ENCODE measurements at places on chromosomes 3 and 15.

DNA sequence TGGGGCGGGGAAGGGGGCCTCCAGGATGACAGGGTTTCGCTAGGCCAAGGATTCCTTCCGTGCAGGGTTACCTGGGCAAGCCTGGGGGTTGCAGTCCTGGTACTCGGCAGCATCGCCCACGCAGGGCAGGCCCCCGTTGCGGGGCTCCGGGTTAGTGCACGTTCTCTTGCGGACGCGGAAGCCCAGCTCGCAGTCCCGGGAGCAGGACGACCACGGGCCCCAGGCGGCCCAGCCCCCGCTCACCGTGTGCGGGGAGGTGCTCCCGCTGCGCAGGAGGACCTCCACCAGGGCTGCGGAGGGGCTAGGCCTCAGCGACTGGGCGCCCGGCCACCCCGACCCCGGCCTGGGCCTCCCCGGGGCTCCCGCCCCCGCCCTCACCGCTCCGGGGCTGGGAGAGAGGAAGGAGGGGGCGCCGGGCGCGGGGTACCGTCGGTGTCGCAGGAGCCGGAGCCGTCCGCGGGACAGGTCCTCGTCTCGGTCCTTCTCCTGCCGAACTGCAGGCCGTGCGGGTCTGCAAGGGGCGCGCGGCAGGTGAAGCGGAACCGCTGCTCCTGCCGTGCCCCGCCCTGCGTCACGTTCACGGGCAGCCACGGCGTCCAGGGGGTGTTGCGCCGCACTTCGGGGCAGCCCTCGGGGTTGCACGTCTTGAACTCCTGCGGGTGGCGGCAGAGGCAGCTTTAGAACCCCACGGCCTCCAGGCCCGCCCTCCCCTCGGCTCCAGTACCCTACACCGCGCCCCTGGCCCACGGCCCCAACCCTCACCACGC is 114.6 kb downstream of the SEMA5B start:
- H3K4me1 ChIP-seq, result no peaks in the 10 kb centered on the region
- H3K27me3 ChIP-seq, result peaks cover 27% of the 10 kb centered on the region
- no peak overlapping the region for H3K27ac ChIP-seq
- no peak overlapping the region for H3K4me3 ChIP-seq
- no peak for DNase-seq

- H3K4me1 ChIP-seq, result no peaks in the 10 kb centered on the region
- no peak overlapping the region for H3K27ac ChIP-seq
- H3K27me3 ChIP-seq, result peaks cover 6% of the 10 kb centered on the region
- DNase-seq, result no peak
- no peak overlapping the region for H3K4me3 ChIP-seq
- no peaks in the 10 kb centered on the region for H3K36me3 ChIP-seq
Measured at GRCh38 chr3:55704521-55704920, 217.4 kb upstream of the WNT5A start.

DNA sequence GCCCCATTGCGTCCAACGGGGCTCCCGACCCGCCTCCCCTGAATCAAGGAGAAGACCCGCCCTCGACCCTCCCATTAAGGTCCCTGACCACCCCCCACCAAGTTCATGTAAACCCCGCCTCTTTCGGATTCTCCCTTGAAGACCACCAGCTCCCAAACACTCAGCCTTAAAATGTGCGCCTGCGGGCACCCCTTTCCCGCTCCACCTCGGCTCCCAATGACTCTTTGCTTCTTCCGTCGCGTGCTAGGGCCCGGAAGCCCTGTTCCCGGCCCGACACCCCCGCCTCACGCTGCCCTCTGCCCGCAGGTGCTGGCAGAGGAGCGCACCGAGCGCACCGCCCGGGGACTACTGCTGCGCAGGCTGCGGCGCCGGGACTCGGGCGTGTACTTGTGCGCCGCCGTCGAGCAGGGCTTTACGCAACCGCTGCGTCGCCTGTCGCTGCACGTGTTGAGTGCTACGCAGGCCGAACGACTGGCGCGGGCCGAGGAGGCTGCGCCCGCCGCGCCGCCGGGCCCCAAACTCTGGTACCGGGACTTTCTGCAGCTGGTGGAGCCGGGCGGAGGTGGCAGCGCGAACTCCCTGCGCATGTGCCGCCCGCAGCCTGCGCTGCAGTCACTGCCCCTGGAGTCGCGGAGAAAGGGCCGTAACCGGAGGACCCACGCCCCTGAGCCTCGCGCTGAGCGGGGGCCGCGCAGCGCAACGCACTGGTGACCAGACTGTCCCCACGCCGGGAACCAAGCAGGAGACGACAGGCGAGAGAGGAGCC is 2.7 kb upstream of the LSMEM2 start:
- H3K4me3 ChIP-seq, result no peak overlapping the region
- DNase-seq, result no peak
- no peak overlapping the region for H3K27ac ChIP-seq
- H3K36me3 ChIP-seq, result no peaks in the 10 kb centered on the region
- H3K4me1 ChIP-seq, result peaks cover 7% of the 10 kb centered on the region

GRCh38 chr3:72679540-72680198 is 168.6 kb downstream of the SHQ1 start:
- no peaks in the 10 kb centered on the region for H3K36me3 ChIP-seq
- no peaks in the 10 kb centered on the region for H3K27me3 ChIP-seq
- H3K4me3 ChIP-seq, result no peak overlapping the region
- no peak for DNase-seq

DNA sequence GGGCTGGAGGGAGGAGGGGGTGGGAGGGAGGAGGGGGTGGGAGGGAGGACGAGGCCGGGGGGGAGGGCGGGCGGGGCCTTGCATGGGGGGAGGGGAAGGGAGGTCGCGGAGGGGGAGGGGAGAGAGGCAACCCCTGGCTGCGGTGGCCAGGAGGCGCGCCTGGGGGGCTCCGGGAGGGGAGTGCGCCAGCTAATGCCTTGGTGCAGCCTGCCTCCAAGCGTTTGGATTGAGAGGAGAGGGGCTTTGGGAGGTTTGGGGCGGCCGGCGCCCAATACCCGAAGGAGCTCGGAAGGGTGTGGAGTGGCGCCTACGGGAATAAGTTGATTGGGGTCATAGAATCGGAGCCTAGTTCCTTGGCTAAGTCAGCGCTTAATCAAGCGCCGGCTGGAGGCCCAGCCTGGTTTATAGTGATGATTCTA is 557 bp downstream of the TFG start:
- peaks cover 15% of the 10 kb centered on the region for H3K27me3 ChIP-seq
- peak overlapping the region; percentile 100 for H3K27ac ChIP-seq
- peaks cover 36% of the 10 kb centered on the region for H3K4me1 ChIP-seq
- peak overlapping the region; percentile 90 for H3K4me3 ChIP-seq
- H3K36me3 ChIP-seq, result peaks cover 9% of the 10 kb centered on the region

DNA sequence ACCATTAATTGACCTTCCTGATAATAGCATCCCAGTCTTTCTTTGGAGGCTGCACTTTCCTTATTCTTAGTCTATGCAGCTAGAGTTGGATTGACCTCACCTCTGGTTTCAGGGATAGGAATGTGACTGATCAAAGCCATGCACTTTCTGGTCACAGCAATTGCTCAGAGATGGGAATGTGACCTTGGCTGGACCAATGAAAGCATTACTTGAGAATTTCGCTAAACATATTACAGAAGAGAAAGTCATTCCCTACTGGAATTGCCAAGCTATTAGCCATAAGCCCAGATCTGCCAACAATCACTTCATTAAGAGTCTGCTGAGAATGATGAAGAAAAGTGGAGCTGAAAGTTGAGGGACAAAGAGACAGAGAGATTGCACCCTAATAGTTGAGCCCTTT is 32.7 kb downstream of the RTP1 start:
- no peak for DNase-seq
- no peaks in the 10 kb centered on the region for H3K4me1 ChIP-seq
- H3K36me3 ChIP-seq, result no peaks in the 10 kb centered on the region
- H3K27ac ChIP-seq, result no peak overlapping the region

GRCh38 chr15:68372291-68372811 is 59.6 kb downstream of the ITGA11 start:
- no peaks in the 10 kb centered on the region for H3K36me3 ChIP-seq
- H3K27me3 ChIP-seq, result no peaks in the 10 kb centered on the region
- no peaks in the 10 kb centered on the region for H3K4me1 ChIP-seq
- H3K27ac ChIP-seq, result no peak overlapping the region
- H3K4me3 ChIP-seq, result no peak overlapping the region

- no peak overlapping the region for H3K4me3 ChIP-seq
- H3K27me3 ChIP-seq, result no peaks in the 10 kb centered on the region
- H3K36me3 ChIP-seq, result peaks cover 1% of the 10 kb centered on the region
- H3K4me1 ChIP-seq, result peaks cover 5% of the 10 kb centered on the region
- DNase-seq, result no peak
- H3K27ac ChIP-seq, result no peak overlapping the region
Measured at GRCh38 chr3:184325269-184325668, 10.9 kb downstream of the EIF4G1 start.

DNA sequence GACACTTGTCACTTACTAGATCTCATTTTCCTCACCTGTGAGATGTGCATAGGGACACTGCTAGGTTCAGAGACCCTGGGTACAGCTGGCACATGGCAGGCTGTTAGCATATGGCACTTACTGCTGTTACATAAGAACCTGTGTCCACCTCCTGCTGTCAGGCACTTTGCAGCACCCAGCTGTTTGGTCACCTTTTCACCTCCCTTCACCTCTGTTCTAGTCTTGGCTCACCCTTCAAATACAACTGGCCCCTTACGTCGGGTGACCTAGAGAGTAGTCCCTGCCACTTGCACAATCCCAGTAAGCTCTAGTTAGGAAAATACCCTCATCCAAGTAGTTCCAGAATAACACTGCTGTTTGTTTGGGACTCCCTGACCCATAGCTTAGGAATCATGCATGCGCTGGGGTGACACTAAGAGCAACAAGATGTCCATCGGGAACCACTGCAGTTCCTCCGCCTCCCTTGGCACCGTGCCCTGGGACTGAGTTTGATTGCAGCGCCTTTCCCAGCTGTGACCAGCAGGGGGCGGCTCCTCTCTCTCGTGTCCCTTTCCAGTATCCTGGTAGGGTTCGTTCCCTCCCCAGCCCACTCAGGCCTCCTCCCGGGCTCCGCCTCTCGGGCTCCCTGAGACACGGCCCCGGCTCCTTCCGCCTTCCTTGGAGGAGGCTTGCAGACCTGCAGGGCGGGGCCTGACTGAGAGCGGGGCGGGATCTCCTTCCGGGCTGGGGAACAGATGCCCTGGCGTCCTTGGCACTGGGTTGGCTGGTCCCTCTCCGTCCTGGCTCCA is 78.6 kb downstream of the ABHD5 start:
- no peak overlapping the region for H3K4me3 ChIP-seq
- DNase-seq, result peak; percentile 98
- no peaks in the 10 kb centered on the region for H3K27me3 ChIP-seq
- H3K4me1 ChIP-seq, result peaks cover 18% of the 10 kb centered on the region

DNA sequence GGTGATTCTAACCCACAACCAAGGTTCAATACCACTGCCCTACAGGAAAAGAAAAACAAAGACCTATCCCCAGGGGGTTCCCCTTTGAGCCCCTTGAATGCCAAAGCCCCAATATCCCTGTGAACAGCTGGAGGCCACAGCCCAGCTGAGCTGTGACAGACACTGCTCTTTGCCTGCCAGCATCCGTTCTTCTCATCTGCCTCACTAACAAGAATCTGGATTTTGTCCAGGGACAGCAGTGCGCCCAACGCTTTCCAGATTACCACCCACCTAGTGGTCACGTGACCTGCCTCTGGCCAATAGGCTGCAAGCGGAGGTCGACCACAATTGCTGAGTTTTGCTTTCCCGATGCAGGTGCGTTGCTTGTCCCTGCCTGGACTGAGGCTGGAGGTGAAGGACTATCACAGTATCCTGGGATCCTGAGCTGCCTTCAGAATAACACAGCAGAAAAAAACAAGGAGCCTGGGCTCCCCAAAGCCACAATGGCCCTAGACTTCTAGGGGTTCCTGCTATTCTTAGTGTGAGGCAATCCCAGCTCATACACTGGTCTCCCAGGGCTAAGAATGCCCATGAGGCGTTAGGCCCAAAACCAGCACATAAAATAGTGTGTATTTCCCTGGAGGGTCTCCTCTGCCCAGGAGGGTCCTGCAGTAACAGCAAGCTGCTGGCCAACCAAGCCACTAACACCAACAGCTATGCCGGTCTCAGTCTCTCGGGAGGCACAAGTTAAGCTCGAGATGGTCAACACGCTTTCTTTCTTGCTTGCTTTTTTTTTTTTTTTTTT is 13.8 kb downstream of the BDH1 start:
- no peak overlapping the region for H3K4me3 ChIP-seq
- H3K36me3 ChIP-seq, result no peaks in the 10 kb centered on the region
- H3K27ac ChIP-seq, result no peak overlapping the region
- no peak for DNase-seq

DNA sequence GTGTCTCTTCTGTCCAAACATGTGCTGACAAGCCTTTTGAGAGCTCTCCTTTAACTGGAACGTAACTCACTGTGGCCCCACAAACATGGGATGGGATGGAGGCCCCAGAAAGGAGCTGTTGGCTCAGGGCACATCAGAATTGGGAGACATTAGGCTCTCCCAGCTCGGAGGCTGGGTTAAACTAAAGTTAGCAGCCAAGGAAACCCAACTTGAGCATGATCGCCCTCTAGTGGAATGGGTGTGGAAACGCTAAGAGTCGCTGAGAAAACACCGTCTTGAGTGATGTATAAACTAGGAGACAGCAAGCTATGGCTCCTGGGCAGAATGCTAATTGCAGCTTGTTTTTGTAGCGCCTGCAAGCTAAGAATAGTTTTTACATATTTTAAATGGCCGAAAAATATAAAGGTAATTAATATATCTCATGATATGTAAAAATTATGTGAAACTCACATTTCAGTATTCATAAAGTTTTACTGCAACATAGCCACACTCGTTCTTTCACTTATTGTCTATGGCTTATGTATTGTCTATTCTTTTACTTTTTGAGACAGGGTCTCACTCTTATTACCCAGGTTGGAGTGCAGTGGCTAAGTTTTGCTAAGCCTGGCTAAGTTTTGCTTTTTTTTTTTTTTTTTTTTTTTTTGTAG is 138.8 kb upstream of the HACD2 start:
- peaks cover 5% of the 10 kb centered on the region for H3K4me1 ChIP-seq
- no peaks in the 10 kb centered on the region for H3K27me3 ChIP-seq
- peak; percentile 49 for DNase-seq
- no peak overlapping the region for H3K4me3 ChIP-seq
- H3K27ac ChIP-seq, result peak overlapping the region; percentile 39

- H3K4me1 ChIP-seq, result no peaks in the 10 kb centered on the region
- H3K36me3 ChIP-seq, result no peaks in the 10 kb centered on the region
- H3K27me3 ChIP-seq, result no peaks in the 10 kb centered on the region
- no peak overlapping the region for H3K4me3 ChIP-seq
Measured at GRCh38 chr15:33963831-33964664, 4.2 kb upstream of the CHRM5 start.

DNA sequence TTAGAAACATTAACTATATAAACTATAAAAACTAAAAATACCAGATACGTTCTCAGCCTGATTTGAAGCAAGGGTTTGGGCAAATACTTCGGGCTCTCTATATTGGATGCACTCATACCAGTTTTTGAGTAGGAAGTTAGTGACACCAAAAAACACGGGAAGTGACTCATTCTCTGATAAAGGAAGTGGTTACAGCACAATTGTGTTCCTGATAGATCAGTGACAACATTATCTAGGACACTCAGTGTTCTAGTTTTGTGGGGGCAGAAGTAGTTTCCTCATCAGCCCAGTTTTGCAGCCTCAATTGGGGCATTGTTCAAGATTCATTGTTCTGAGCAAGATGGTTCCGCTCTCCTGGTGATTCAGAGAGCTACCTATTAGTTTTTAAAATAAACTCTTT is 469.6 kb upstream of the DPPA4 start:
- no peaks in the 10 kb centered on the region for H3K27me3 ChIP-seq
- H3K4me3 ChIP-seq, result no peak overlapping the region
- H3K4me1 ChIP-seq, result no peaks in the 10 kb centered on the region
- H3K27ac ChIP-seq, result peak overlapping the region; percentile 31
- no peak for DNase-seq
- H3K36me3 ChIP-seq, result no peaks in the 10 kb centered on the region
